GM12865 (cell line): ENCODE measurements at places on chromosomes 3 and 15.
A peak's percentile ranks its signal among the peaks of the same experiment; 100 is the strongest.

DNA sequence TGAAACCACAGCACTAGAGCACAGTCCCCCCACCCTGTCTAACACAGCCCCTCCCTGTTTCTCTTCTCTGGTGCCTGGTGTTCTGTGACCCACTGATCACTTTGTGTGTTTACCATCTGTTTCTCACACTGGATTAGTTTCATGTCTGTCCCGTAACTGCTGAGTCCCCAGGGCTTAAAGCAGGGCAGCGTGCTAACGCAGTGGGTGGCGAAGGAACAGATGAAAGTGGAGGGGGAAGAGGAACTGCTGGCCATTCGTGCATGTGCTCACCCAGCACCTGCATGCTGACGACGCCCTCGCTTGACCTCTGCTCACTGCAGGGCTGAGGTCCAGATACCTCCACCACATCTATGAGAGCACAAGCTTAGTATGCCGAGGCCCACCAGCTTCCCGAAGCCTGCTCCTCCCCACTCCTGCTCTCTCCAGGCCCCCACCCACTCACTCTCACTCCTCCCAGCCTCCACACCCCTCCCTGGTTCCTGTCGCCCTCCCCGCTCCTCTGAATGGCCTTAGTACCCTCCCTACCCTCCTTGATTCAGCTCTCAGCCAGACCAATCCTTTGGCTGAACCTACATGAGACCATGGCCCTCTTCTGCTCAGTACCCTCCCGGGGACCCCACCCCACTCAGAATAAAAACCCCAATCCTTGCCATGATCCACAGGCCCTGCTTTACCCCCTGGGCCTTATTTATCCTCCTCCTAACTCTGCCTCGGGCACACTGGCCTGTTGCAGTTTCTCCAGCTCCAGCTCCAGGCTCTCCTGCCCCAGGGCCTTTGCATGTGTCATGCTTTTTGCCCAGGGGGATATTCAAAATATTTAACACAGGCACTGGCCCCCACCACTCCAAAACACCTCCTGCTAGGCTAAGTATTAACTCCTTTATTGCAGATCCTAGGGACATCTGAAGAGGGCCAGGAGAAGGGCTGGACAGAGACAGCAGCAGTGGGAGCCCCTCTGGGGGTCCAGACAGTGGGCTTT lies 15.1 kb upstream of the IQSEC1 start:
- peak; percentile 58 for DNase-seq

DNA sequence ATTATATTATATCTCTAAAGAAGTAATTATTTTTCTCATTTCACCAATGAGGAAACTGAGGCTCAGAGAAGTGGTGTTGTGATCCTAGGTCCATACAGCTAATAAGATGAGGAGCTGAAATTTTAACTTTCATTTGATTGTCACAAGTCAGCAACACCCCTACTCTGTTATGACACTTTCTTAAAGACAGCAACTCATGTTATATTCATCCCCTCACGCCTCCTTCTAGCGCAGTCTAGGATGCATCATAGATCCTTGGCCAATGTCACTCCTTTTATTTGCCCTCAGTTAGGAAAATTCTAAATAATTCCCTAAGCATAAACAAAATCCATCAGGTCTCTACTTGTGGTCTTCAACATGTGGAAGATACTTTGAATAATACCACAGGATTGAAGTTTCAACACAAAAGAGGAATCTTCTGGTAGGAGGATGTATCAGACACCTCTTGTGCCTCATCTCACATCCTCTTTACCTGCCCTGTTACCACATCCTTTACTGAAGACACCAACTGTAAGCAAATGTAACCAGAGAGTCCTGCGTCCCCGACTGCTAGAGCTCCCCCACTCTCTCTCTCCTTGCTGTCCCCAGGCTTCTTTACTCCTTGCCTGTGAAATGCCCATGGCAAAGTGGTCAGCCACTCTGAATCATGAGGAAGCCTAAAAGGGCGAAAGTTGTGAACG lies 53.7 kb downstream of the TRIM42 start:
- DNase-seq = peak; percentile 46

DNA sequence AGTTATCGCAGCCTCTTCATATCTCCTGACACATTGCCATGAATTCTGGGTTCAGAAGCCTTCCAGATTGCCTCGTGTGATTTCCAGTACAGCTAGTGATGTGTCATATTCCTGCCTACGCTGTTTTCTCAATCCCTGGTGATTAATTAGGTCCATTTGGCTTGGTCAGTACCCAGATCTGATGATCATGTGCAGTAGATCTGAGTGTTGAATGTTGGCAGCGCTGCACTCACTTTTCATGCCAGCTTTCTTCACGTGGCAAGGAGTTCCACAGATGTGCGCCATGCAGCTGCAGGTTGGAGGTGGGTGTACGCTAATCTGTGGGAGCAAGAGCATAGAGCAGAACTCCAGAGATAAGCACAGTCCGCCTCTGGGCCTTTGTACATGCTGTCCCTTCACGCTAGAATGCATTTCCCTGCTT lies 86.9 kb upstream of the COL6A5 start:
- no peak for DNase-seq

DNA sequence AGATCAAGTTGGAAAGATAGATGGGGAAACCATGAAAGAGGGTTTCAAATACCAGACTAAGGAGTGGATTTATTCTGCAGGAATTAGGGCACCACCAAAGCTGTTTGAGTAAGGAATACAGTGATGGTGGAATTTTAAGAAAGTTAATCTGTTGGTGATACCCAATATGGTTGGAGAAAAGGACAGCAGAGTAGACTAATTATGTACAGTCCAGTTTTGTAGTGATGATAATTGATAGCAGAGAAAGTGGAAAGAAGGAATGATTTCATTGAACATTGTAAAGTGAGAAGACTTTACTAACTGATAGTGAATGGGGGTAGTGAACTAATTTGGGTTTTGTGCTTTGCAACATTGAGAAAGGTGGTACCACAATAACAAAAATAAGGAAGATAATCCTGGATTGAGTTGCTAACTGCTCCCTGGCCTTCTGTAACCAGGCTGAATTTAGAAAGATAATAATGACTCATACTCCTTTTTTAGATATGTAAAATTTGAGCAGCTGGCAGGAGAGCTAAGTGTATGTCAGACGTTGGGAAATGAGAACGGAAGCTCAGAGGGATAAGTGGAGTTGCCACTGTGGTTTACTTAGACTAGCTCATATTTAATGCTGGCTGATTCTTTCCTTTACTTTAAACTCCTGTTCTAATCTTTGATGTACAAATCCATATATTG lies 16.9 kb downstream of the TCAIM start:
- DNase-seq = no peak

DNA sequence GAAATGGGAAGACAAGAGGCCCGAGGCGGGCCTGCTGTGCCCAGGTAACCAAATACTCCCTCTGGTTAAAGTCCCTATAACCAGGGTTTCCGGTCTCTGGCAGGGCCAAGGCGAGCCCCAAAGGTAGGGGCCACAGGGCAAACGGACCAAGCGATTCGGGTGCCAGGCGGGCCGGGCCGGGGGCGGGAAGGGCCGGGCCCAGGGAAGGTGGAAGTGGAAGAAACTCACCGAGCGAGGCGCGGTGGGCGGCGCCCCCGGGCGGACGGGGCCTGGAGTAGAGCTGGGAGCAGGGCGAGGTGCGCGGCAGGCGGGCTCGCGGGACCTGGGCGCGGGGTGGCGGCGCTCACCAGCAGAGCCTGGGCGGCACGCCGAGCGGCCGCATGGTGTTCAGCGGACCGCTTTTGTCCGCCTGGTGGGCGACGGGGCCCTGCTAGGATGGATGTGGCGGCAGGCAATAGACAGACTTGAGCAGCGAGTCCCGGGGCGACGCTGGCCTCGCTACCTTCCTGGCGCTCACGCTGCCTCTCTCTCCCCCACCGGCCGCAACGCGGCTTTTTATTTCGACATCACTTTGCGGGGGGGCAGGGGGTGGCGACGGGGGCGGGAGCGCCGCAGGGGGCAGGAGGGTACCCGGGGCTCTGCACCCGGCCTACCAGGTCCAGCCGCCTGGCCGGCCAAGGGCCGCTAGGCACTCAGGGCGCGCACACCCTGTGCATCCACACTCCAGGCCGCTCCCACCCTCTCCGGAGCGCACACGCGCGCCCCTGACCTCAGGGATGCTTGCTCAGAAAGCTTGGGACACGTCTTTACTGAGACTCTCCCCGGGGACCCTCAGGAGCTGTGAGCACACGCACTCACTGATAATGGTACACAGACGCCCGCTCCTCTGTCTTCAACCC lies at the start of gene GATA2:
GATA2 (minus strand) TSS at position 531 of the 899 bp plus-strand sequence. CDS start 6,170 bp downstream, outside the sequence.
- no peak for DNase-seq

- peak; percentile 23 for DNase-seq
Observed at GRCh38 chr15:64640146-64640871, 135.1 kb downstream of the RBPMS2 start.

- DNase-seq = peak; percentile 80
Observed at GRCh38 chr3:17023006-17023664, 138.4 kb downstream of the PLCL2 start.

DNA sequence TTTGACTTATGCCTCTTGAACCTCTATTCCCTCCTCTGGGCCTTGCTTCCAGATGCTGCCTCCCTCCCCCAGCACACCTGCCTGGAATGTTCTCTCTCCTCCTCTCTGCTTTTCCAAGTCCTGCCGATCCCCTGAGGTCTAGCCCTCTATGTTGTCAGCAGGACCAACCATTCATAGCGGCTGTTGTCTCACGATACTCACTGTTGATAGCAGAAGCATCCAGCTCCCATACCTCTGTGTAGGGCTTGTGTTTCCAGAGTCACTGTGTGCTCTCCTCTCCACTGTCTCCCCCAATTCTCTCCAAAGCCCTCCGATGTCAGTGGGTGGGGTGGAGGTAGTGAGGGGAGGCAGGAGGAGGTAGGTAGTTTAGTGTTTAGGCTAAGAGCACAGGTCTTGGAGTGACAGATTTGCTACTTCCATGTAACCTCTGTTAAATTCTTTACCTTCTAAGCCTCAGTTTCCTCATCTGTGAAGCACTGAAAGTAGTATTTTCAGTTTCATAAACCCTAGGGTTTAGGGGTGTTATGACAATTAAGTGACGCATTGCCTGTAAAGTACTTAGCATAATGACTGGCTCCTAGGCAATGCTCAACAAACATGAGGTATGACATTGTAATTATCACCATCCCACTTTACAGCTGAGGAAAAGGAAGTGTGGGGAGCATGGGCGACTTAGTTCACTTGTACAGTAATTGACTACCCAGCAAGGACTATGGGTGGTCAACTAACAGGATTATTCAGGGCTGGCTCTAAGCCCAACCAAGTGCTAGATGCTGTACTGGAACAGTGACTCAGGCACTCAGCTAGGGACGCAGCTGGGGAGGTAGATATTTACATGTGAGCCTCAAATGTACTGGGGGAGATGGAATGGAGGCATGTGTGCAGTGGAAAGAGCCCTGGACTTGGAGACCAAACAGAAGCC lies 122.8 kb downstream of the CACNA1D start:
- no peak for DNase-seq

DNA sequence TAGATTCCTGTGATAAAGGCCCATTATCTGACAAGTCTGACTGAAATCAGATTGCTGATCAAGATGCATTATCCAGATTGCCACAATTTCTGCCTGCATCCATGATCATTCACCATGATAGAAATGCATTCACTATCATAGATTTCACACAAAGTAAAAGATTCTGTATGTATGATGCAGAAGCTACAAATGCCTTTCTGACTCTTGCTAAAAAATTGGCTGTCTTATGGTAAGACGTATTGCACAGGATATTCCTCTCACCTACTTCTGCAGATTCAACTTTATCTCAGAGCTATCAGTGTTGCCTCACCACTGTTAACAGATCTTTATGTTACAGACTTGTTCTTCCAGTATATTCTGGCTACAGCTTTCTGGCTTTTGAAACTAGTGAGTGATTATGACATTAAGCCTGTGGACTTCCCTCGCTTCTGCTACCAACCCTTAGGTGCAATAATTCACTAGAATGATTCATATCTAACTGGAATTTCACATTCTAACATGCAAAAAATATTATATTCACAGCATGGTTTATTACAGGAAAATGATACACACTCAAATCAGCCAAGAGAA lies 955.3 kb downstream of the EPHA3 start:
- DNase-seq = no peak

- DNase-seq = peak; percentile 80
Observed at GRCh38 chr15:39579487-39580116, 1.3 kb upstream of the THBS1 start.

- DNase-seq = no peak
Observed at GRCh38 chr15:55959744-55960447, 33.5 kb downstream of the NEDD4 start.

GRCh38 chr3:30673425-30674341 lies 67.3 kb downstream of the TGFBR2 start:
- no peak for DNase-seq

GRCh38 chr3:170889132-170889531 lies 19.1 kb upstream of the RPL22L1 start:
- no peak for DNase-seq

DNA sequence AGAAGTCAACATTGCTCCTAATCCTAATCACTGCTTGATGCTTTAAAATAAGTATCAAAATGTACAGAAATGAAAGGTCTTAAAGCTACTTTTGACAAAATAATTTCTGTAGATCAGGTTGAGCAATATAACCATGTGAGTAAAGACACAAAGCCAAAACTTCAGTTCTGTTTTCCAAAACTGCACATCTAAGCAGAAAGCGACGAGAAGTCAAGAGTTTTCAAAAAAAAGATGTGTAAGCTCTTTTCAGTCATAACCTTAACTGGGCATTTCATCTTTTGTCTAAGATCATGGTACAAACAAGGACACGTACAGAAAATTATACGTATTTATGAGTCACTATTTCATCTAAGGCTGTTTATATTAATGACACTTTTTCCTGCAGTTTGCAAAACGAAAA lies 608.8 kb downstream of the FOXP1 start:
- no peak for DNase-seq

DNA sequence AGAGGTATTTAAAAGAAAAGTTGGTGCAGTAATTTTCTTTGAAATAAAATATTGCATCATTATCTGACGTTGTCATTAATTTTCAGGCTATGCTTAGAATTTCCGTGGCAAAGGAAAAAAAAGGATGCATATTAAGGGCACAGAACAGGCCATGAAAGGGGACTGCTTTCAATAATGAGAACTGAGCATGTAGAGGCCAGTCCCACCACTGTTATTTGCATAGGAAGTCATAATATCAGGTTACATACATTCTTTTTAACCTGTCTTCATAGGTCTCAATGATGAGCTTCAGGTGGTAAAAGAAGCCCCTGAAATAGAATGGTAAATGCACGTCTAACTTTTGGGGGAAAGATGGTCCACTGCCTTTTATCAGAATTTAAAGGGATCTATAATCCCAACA lies 272.1 kb upstream of the ALCAM start:
- DNase-seq = no peak
